ENCODE measurements at places on chromosomes 6 and 20. TPM values are rescaled to one million over a fixed set of nuclear protein-coding genes. Genes with fewer than 3 reads are reported as not detected.

POU3F2 gene
- not detected for total RNA-seq

FLRT3 gene
- 15.7 TPM for total RNA-seq

LHFPL5 gene
- not detected for total RNA-seq

TUBB2B gene
- total RNA-seq: 0.54 TPM

- no peak for DNase-seq
Observed at GRCh38 chr6:164021589-164022250, 607.2 kb downstream of the QKI start.

GRCh38 chr6:14166839-14167238, 49.3 kb downstream of the CD83 start:
- DNase-seq: no peak

- DNase-seq: peak; percentile 26
Observed at GRCh38 chr6:83708970-83709747, at the start of gene SNAP91. Gene SNAP91, minus strand, starts transcription at chr6:83709101. Its CDS starts 1,174 bp downstream, at chr6:83707927.

GRCh38 chr6:139923964-139924475, 549.6 kb upstream of the CITED2 start:
- DNase-seq: no peak

DNA sequence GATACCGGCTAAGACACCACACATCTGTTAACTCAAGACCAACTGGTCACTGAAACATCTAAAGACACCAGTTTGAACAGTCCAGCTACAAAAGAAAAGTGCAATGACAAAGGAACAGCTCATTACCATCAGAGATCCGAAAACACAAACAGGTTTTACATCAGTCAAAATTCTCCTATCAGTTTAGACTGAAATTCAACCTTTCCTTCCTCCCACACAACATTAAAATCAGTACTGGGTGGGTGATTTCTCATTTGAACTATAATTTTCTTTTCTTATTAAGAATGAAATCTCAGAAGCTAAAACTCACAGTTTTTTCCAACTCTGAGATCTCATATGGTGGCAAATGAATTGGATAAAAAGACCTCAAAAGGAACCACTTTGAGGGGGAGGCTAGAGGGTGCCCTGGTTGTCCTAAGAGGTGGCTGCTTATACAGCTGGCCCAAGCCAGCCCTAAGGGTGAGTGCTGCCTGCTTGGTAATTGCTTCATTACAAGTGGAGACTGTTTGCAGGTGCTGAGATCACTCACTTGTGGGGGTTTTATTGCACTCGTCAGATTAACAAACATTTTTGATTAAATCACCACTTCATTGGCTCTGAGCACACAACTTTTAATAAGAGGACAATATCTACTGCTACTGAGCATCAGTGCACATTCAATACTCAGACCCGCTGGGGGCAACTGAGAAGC, 4.3 kb downstream of the CCDC167 start:
- DNase-seq: no peak

DNA sequence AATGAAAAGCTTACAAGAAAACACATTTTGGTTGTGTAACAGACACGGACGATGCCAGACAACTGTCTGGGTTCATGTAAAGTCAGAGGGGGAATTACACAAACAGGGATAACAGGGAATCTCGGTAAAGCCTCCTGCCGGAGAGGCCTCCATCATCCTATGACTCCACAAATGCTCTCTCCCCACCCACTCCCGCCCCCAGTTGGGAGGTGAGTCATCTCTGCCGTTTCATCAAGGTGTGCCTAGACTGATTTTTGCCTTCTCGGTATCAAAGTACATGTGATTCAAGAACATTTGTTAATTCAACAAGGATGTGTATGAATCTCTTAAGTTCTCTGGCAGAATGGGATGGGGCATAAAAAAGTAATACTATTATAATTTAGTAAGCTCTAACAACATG, 304.9 kb upstream of the PRDM1 start:
- DNase-seq: peak; percentile 82

DNA sequence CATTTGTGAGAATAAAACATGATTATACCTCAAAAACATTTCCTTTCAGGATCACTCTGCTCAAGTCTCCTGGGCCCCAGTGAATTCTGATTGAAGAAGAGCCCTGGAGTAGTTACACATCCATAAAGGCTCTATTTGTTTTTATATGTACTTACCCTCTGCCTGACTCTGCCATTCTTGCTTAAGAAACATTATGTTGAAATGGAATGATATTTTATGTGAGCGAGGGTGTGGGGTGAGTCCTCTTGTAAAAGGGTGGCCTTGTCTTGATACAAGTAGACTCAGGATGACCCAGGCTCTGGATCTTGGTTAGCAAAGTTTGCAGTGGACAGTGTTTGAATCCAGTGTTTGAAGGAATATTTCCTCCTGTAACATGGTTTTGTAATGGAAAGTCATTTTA, 215.4 kb upstream of the PREP start:
- no peak for DNase-seq

DNA sequence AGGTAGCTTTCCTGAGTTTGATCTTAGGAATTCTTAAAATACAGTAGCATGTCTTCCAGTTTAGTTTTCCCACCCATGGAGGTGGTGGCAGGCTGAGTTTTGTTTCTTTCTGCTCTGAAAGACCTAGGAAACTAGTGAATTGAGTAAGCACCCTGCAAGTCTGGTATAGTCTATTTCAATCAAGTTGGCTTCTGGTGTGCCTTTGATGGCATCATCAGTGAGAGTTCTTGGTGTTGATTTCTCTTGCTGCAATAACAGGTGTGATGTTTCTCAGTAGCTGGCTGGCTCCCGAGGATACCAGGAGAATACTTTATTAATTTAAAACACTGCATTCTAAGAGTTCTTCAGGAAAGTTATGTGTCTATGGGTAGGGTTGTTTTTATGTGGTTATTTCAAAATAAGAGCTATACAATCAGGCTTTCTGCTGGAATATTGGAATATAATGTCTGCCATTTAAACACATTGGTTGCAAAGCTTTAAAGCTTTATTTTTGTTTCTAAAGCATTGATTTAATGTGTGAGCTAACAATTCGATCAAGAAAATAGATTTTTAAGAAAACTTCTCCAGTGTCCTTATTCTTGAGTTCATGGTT, 19.0 kb downstream of the VAPB start:
- DNase-seq: peak; percentile 54

GRCh38 chr6:109091314-109092024, 3.2 kb downstream of the SESN1 start:
- no peak for DNase-seq

DNA sequence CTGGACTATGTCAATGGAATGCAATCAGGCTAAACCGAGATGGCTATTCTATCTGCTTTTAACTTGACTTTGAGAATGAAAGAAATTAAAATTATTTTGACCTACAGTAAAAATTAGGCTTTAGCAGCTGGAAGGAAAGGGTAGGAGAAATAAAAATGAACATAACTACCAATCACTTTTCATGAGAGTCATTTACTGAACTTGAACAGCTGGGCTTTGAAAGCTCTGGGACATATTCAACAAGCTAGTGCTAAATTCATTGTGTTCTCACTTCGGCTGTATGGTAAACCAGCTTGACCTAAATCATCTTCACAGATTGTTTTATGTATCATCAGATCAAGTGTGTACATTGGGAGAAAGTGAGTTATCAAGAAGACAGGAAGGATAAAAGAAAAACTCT, 161.5 kb upstream of the STXBP5 start:
- DNase-seq: no peak

DNA sequence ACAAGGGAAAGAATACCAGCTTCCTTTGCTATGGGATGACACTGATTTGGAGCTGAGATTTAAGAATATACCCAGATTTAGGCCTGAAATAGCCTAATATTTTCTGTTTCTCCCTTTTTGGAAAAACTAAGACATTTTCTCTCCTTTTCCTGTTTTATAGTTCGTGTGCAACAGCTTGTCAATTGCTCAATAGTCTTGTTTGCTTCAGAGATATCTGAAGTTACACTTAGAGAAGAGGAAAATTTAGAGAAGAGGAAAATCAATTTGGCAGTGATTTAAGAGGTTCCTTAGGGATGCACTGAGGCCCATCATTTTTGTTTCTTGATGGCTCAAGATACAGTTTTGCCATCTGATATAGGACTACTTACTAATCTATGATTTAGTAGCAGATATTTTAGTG, 398.6 kb downstream of the RFPL4B start:
- no peak for DNase-seq

DNA sequence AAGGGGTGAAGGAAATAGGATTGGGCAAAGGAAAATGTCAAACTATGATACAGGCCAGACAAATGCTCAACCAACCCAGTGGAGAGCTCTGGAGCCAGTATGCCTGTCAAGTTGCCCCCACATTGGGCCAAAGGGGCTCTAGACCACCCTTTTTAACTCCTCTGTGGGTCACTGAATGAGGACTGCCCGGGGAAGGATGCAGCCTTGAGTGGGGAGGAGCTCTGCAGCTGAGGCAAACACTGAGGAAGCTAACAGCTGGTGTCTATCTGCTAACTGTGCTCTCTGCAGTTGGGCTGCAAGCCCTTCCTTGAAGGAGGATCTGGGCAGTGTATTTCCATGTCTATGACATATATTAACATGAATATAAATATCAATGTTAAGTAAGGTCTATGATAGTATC, 98.4 kb upstream of the PRSS16 start:
- DNase-seq: no peak

GRCh38 chr6:53524455-53524815, 20.5 kb downstream of the GCLC start:
- no peak for DNase-seq

DNA sequence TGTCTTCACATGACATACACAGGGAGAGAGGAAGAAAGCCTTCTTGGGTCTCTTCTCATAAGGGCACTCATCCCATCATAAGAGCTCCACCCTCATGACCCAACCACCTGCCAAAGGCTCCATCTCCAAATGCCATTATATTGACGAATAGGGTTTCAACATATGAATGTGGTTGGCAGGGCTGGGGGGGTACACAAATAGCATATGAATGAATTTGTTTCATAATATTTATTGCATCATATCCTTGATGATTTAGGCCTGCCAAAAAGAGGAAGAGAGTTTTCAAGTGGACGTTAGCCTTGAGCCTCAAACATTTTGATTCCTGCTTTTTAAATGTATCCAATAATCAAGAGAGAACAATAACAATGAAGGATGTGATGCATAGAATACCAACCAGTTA, 26.2 kb upstream of the OPRM1 start:
- DNase-seq: peak; percentile 77

GRCh38 chr20:62160253-62160652, 16.7 kb downstream of the SS18L1 start:
- no peak for DNase-seq

DNA sequence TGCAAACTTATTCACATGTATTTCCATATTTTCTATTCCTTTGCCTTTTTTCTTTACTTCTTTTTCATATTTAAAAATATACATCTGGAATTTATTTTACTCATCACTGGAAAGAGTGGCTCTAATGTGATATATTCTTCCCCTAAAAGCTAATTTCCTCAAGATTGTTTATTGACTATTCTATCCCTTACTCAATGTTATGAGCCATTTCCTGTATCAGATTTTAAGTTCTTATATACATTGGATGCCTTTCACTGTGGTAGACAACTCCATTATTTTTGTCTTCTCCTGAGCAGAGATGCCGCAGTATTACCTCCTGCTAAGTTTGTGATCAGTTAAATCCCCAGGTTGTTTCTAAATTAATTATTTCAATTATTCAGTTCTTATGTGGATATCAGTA, 418.4 kb upstream of the JAG1 start:
- no peak for DNase-seq

GRCh38 chr6:96153775-96154174, 138.0 kb downstream of the FUT9 start:
- DNase-seq: no peak

GRCh38 chr6:135008941-135009290, 45.7 kb downstream of the HBS1L start:
- no peak for DNase-seq

DNA sequence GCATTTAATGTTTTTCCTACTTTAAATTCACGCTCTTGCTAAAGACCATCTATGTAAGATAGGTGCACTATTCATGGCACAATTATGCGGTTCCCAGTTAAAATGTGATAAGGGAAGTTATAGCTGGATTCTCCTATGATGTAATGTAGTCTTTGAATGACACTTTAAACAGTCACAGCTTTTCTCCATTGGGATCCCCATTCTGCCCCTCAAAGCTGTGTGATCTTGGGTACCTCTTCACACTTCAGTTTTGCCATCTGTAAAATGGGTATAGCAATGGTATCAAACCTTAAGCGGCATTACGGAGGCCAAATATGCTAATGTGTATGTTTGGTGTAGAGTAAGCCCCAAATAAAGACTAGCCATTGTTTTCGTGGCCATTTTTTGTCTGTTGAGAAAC, 64.7 kb upstream of the ZNF217 start:
- DNase-seq: no peak

- DNase-seq: no peak
Observed at GRCh38 chr6:105677671-105678475, 275.0 kb upstream of the PREP start.

GRCh38 chr20:13611611-13612125, 27.1 kb downstream of the TASP1 start:
- DNase-seq: no peak

DNA sequence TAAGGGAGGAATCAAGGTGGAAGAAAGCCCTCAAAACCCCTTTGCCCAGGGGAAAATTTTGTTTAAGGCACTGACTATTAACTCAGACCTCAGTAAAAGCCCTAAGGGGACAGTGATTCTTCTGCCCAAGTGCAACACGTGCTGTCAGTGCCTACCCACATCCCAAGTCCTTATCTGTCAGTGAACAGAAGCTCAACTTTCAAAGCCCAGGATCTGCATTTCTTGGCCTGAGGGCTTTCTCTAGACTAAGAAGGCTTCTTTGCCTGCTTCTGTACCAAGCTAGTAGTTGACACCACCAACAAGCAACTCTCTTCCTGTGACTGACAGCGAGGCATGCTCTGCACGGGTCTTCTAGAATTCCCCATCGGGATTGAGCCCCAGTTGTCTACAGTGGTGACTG, 416.0 kb upstream of the SPTLC3 start:
- no peak for DNase-seq

GRCh38 chr6:137226697-137227096, 7.5 kb upstream of the IFNGR1 start:
- DNase-seq: no peak

- peak; percentile 63 for DNase-seq
Observed at GRCh38 chr6:105536961-105537360, 134.1 kb upstream of the PREP start.

GRCh38 chr6:124995645-124996325, 33.5 kb downstream of the RNF217 start:
- DNase-seq: peak; percentile 76

DNA sequence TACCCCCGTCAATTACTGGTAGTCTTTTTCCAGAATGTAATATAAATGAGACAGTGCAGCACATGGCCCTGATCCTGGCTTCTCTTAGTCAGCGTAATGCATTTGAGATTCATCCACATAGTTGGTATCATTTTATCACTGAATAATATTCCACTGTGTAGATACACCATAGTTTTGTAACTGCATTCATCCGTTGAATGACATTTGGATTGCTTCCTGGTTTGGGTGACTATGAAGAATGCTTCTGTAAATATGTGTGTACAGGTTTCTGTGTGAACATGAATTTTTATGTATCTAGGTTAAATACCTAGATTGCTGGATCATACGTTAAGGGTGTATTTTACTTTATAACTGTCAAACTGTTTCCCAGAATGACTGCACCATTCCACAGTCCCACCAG, 62.6 kb upstream of the STMND1 start:
- no peak for DNase-seq

Measured in MCF 10A (cell line).